ENCODE measurements at places on chromosomes 1 and 21.
A peak's percentile ranks its signal among the peaks of the same experiment; 100 is the strongest.

GRCh38 chr1:186236921-186237320 lies 138.1 kb downstream of the TPR start:
- DNase-seq = no peak

DNA sequence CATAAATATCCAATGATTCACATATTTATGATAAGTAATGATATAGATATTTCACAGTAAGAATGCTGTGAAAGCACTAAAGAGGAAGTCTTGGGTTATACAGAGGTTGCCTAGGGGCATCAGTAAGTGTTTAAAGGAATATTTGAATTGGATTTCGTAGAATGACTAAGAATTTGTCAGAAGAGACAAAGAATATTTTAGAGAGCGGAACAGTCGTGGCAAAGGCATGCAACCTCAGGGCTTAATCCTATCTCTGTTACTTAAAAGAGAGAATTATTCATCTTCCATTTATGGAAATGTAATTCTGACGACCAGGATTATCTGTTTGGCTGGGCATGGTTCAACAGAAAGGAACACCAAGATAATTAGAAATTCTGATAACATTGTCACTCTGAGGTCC lies 171.9 kb upstream of the NR5A2 start:
- peak; percentile 11 for DNase-seq

- no peak for DNase-seq
Measured at GRCh38 chr1:17225140-17225539, 20.2 kb downstream of the PADI1 start.

GRCh38 chr1:60224523-60224922 lies 151.0 kb upstream of the C1orf87 start:
- no peak for DNase-seq
